Lower lobe of right lung (tissue), 2 donors: ENCODE measurements at places on chromosomes 16 and 17. TPM values are rescaled to one million over a fixed set of nuclear protein-coding genes. Genes with fewer than 3 reads are reported as not detected.
A peak's percentile ranks its signal among the peaks of the same experiment; 100 is the strongest.

DNA sequence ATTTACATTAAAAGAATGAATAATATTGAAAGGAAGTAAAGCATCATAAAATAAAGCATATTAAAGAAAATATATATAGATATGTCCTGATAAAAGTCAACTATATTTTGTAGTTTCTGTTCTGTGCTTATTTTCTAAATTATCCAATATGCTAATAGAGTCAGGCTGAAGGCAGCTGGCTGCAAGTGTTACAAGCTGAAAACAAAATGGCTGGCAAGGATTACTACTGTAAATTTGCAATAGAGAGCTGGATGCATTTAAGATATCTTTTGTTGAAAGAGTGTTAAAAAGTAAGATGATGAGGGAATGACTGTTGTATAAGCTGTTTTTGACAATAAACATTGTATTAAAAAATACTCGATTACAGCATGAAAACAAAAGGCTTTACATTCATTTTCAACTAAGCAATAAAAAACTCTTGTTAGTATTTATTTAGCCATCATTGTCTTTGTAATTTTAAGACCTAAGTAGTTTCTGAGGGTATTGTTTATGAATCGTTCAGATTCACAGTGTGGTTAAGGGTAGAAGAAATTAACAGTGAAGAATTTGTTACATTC is 76.3 kb downstream of the TANC2 start:
- H3K27ac ChIP-seq, result no peak overlapping the region
- DNase-seq, result no peak
- peaks cover 16% of the 10 kb centered on the region for H3K4me1 ChIP-seq
- no peak overlapping the region for H3K4me3 ChIP-seq

- DNase-seq, result peak; percentile 17
- H3K27ac ChIP-seq, result no peak overlapping the region
- H3K4me1 ChIP-seq, result peaks cover 52% of the 10 kb centered on the region
Measured at GRCh38 chr17:1045456-1045855, 48.5 kb downstream of the TIMM22 start.

DNA sequence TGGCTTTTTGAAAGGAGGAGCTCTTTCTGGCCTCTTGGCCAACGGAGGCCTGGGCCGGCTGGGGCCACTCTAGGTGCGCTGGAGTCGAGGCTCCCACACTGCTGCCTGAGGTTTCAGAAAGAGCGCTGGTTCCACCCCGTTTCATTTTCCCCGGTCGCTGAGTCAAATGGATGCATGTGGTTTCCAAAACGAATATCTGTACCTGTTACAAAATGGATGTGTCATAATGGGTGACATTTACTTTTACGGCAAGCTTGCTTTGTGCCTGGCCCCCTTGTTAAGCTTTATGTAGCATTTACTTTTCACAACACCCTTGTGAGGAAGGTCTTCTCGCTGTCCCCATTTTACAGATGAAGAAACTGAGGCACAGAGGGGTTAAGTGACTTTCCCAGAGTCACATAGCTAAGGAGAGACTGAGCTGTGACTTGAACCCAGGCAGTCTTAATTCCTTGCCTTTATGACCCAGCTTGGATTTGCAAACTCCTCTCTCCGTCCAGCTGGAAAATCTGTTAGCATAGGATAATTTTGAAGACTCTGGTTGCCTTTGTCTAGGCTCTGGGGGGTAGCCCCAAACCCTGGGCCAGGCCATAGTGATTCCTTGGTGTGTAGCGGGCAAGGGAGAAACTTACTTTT is 10.6 kb downstream of the KSR1 start:
- H3K36me3 ChIP-seq, result no peaks in the 10 kb centered on the region
- H3K4me1 ChIP-seq, result peaks cover 48% of the 10 kb centered on the region

DNA sequence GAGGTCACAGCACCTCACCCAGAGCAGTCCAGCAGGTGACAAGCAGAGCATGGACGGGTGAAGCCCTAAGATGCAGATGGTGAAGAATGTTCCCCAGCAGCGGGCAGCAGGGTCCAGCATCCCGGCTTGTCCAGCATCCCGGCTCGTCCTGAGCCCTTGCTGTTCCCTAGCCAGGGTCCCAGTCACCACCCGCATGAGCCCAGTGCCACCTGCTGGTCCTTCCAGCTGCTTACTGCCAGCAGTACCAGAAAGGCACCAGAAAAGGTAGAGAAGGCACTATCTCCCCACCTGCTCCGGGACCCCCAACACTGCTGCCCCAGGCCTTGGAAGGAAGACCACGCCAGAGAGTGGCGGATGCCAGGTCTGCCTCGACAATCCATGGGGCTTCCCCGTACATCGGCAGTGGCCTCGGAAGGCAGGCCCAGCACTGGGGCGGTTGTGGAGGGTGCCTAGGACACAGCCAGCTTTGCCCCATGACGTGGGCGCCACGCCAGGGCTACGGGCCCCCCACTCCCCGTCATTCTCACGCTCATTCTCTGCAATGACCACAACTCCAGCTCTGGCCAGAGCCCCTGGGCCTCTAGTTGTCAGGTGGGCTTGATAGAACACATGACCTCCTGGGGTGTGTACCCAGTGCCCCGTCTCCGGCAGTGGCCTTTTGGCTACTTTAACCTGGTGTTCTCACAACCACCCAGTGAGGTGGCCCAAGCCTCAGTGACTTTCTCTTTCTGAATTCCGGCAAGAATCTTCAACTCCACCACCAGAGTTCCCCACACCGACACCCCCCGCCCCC is 1.4 kb downstream of the CENPX start:
- no peaks in the 10 kb centered on the region for H3K36me3 ChIP-seq
- H3K27me3 ChIP-seq, result no peaks in the 10 kb centered on the region
- H3K4me3 ChIP-seq, result peak overlapping the region; percentile 97
- peak overlapping the region; percentile 83 for H3K27ac ChIP-seq

DNA sequence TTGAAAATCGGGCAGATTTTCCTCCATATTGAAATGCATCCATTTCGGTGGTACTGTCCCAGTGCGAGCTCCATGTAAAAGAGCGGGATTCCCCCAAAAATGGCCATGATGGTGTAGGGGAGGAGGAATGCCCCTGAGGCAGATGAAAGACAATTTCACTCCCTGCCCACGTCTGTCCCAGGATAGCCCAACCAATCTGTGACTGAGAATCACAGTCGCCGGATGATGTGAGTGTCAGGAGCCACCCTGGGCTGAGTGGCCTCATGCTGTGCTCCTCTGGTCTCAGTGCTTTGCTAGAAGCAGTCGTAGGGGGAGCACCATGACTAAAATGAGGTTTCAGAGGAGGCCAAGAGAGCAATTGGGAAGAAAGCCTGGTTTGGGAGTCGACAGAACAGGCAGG is 16.7 kb downstream of the SLC6A4 start:
- no peak overlapping the region for H3K4me3 ChIP-seq
- H3K36me3 ChIP-seq, result peaks cover 4% of the 10 kb centered on the region
- H3K27me3 ChIP-seq, result no peaks in the 10 kb centered on the region

- DNase-seq, result peak; percentile 44
- peaks cover 4% of the 10 kb centered on the region for H3K4me1 ChIP-seq
Measured at GRCh38 chr17:46841561-46842379, 9.6 kb upstream of the WNT9B start.

DNA sequence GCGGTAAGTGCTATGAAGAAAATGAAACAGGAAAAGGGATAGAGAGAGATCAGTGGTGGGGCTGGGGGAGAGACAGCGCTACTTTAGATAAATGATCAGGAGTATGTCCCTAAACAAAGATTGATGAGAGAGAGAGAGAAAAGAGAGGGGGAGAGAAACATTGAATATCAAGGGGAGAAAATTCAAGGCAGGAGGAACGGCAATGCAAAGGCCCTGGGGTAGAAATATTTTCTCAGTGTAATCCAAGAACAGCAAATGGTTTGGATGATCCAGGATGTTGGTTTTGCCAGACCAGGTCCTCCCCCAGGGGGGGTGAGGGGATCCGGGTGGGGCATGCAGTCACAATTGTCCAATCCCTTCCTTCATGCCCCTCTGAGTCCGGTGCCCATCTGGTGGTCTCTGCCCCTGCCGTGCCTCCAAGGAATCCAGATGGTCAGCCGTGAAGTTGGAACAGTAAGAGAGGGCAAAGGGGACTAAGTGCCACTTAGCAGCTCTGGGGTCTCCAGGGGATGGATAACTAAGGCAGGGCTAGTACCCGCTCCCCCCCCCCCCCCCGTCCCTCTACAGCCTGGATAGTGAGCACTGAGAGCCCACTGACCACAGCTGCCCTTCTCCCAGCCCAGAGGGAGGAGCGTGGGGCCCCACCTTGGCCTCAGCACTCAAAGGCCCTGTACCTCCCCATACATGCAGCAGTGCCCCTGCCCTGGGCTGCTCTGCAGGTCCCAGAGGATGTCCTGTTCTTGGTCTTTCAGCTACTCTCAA is 43.7 kb downstream of the TMEM132E start:
- no peak for DNase-seq
- H3K4me3 ChIP-seq, result no peak overlapping the region
- H3K27me3 ChIP-seq, result peaks cover 51% of the 10 kb centered on the region
- no peaks in the 10 kb centered on the region for H3K4me1 ChIP-seq
- H3K27ac ChIP-seq, result no peak overlapping the region

- H3K4me3 ChIP-seq, result no peak overlapping the region
- H3K36me3 ChIP-seq, result no peaks in the 10 kb centered on the region
- DNase-seq, result no peak
- no peaks in the 10 kb centered on the region for H3K27me3 ChIP-seq
Measured at GRCh38 chr16:79528338-79528737, 72.2 kb downstream of the MAF start.

GRCh38 chr17:50347894-50348291 is 2.0 kb downstream of the XYLT2 start:
- H3K27ac ChIP-seq, result no peak overlapping the region
- no peaks in the 10 kb centered on the region for H3K27me3 ChIP-seq
- peaks cover 21% of the 10 kb centered on the region for H3K4me1 ChIP-seq
- H3K36me3 ChIP-seq, result peaks cover 6% of the 10 kb centered on the region

DNA sequence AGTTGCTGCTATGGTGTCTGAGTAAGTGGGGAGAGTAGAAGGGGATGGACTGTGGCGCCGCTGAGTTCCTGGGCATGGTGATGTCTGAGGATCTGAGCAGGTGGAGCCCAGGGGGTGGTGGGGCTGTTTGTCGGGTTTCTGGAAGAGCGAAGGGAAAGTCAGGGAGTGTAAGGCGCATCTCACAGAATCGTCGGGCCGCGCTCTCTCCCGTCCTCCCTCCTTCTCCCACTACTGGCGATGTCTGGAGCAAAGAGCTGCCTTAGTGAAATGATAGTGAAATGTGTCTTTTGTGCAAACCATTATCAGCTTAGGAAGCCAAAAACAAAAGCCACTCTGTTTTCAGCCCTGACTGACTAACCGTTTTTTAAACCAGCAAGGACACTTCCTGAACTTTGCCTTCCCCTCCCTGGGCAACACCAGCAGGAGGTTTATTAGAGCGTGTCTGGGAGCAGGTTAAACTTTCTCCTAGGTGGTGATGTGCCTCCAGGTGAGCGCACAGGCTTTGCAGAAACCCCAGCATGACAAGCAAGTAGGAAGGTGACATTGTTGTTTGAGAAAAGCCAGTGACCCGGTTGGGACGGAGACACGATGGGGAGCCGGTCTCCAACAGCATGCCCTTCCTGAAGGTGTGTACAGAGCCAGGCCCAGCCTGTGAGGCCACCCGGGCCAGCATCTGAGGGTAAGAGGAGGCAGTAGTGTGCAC is 49.1 kb downstream of the RAB11FIP3 start:
- no peak for DNase-seq
- H3K27me3 ChIP-seq, result no peaks in the 10 kb centered on the region
- peaks cover 38% of the 10 kb centered on the region for H3K36me3 ChIP-seq
- H3K4me3 ChIP-seq, result no peak overlapping the region
- H3K4me1 ChIP-seq, result no peaks in the 10 kb centered on the region

- DNase-seq, result no peak
- no peak overlapping the region for H3K4me3 ChIP-seq
- peaks cover 29% of the 10 kb centered on the region for H3K4me1 ChIP-seq
- no peak overlapping the region for H3K27ac ChIP-seq
- peaks cover 44% of the 10 kb centered on the region for H3K36me3 ChIP-seq
Measured at GRCh38 chr16:11051430-11051829, 107.1 kb downstream of the CLEC16A start.

- H3K4me1 ChIP-seq, result peaks cover 19% of the 10 kb centered on the region
- H3K4me3 ChIP-seq, result no peak overlapping the region
- peaks cover 3% of the 10 kb centered on the region for H3K27me3 ChIP-seq
- H3K27ac ChIP-seq, result no peak overlapping the region
Measured at GRCh38 chr17:21453144-21453898, 77.2 kb downstream of the KCNJ12 start.

DNA sequence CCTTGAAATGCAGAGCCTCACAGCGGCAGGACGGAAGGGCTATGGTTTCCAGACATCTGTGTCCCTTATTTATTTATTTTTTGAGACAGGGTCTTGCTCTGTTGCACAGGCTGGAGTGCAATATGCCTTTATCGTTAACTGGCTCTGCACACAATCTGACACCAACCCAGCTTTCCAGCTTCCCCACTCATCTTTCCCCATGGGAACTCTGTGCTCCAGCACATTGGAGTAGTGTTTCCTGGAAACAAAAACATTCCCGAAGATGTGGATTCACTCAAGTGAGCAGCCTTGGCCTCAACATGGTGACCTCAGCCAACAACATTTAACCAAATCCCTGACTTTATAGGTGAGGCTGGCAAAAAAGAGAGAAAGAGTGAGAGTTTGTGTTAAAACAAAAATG is 307.1 kb downstream of the TMEM114 start:
- no peak overlapping the region for H3K27ac ChIP-seq
- H3K27me3 ChIP-seq, result no peaks in the 10 kb centered on the region
- DNase-seq, result no peak
- H3K4me1 ChIP-seq, result no peaks in the 10 kb centered on the region
- H3K4me3 ChIP-seq, result no peak overlapping the region

- no peaks in the 10 kb centered on the region for H3K36me3 ChIP-seq
- H3K27ac ChIP-seq, result no peak overlapping the region
- no peak for DNase-seq
- H3K4me1 ChIP-seq, result no peaks in the 10 kb centered on the region
- H3K27me3 ChIP-seq, result no peaks in the 10 kb centered on the region
Measured at GRCh38 chr16:23348579-23349469, 46.7 kb downstream of the SCNN1B start.

DNA sequence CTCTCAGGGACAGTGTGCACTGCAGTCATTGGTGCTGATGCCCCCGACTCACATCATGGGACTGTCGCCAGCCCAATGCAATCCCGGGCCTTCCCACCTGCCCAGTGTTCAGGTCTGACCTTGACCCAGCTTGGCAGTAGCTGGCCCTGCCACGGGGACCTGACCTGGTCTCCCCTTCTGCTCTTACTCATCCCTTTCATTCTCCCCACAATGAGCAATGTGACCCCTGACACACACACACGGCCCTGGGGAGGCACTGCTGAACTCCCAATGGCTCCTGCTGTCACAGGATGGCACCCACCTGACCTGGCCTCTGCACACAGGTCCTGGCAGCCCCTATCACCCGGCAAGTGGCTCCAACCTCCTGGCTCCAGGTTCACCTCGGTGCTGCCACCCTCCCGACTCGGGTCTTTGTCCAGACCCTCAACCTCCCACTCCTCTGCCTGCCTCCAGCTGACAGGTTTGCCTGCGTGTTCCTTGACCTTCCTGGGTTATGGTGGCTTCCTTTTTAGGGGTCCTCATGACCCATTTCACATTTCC is 6.6 kb downstream of the CD300C start:
- H3K27ac ChIP-seq, result no peak overlapping the region
- no peak overlapping the region for H3K4me3 ChIP-seq
- H3K36me3 ChIP-seq, result no peaks in the 10 kb centered on the region
- no peaks in the 10 kb centered on the region for H3K27me3 ChIP-seq
- peak; percentile 20 for DNase-seq

Gene SLC13A2
- total RNA-seq, result not detected

Gene TBC1D3G
- not detected for total RNA-seq

Gene HS3ST3A1
- 0.53 TPM for total RNA-seq

Gene CD79B
- 4.7 TPM for total RNA-seq

Gene ANKRD13B
- 6.6 TPM for total RNA-seq
